ENCODE measurements at places on chromosomes 12 and 14.

GRCh38 chr12:68317047-68317667, 15.0 kb downstream of the MDM1 start:
- H3K36me3 ChIP-seq = peaks cover 31% of the 10 kb centered on the region
- no peak overlapping the region for H3K27ac ChIP-seq
- peaks cover 7% of the 10 kb centered on the region for H3K4me1 ChIP-seq
- peak; percentile 40 for DNase-seq

GRCh38 chr14:63513756-63514155, 29.4 kb downstream of the PPP2R5E start:
- peak overlapping the region; percentile 70 for H3K27ac ChIP-seq
- H3K4me1 ChIP-seq = peaks cover 17% of the 10 kb centered on the region
- H3K27me3 ChIP-seq = no peaks in the 10 kb centered on the region
- no peak overlapping the region for H3K4me3 ChIP-seq

- no peaks in the 10 kb centered on the region for H3K27me3 ChIP-seq
- peak within 1 kb of the TSS; percentile 92 for H3K27ac ChIP-seq
- peak within 1 kb of the TSS; percentile 63 for H3K4me3 ChIP-seq
- DNase-seq = peak; percentile 97
Observed at GRCh38 chr12:47819896-47820630, at the start of gene HDAC7. Gene HDAC7 (minus strand): TSS chr12:47819903. CDS start chr12:47819785, 118 bp downstream.

DNA sequence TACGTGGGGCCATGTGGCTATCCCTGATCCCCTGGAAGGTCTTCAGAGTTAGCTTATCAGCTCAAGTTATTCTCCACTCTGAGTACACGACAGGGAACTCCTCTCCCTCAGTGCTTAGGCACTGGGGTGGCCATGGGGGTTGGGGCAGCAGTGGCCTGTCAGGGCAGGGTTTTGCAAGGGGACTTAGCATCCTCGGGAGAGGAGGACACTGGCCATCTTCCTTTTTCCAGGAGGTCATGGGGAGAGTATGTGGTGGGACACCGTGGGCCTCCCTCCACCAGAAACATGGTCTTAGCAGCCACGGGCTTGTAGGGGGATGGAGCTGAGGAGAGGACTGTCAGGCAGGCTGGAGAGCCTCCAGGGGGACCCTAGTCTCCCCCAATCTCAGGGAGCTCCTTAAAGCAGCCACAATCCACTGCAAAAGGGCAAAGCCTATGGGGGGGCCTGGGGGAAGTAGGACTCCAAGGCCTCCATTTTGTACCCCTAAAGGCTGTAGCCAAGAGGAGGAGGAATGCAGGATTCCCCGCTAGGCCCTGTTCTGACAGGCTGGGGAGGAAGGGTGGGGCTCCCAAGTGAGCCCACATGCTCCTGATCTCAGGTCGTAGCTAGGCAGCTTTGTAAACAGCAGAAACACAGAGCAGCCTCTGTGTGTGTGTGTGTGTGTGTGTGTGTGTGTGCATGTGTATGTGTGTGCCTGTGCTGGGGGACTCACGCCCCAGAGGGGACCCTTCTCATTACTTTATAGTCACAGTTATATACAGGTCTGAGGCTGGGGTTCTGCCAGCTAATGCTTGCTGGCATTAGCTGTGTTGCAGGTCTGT, 36.6 kb downstream of the KRT80 start:
- H3K27ac ChIP-seq = no peak overlapping the region
- no peak for DNase-seq
- H3K4me3 ChIP-seq = no peak overlapping the region
- no peaks in the 10 kb centered on the region for H3K36me3 ChIP-seq
- H3K27me3 ChIP-seq = no peaks in the 10 kb centered on the region

GRCh38 chr12:27869567-27869966, 89.5 kb upstream of the MANSC4 start:
- no peak overlapping the region for H3K27ac ChIP-seq
- H3K36me3 ChIP-seq = no peaks in the 10 kb centered on the region
- peaks cover 28% of the 10 kb centered on the region for H3K4me1 ChIP-seq
- no peaks in the 10 kb centered on the region for H3K27me3 ChIP-seq

DNA sequence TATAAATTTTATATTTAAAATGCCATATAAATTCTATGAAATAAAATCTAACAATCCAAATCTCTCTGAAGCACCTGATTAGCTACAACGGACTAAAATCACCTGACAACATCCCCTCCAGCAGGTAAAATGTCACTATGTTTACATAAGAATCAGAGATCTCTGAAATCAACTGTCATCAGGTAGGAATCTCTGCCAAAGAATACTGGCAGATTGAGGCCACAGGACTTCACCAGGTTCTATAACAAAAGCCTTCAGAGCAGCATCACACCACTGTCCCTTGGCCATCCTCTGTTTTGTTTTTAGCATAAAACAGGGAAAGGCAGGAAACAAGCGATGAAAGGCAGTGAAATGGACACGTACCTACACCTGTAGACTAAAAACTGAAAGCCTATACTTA, 22.1 kb downstream of the FGD6 start:
- H3K27me3 ChIP-seq = no peaks in the 10 kb centered on the region
- H3K36me3 ChIP-seq = no peaks in the 10 kb centered on the region
- no peak overlapping the region for H3K4me3 ChIP-seq
- H3K4me1 ChIP-seq = peaks cover 5% of the 10 kb centered on the region
- H3K27ac ChIP-seq = no peak overlapping the region

- H3K27ac ChIP-seq = no peak overlapping the region
- no peaks in the 10 kb centered on the region for H3K36me3 ChIP-seq
- no peaks in the 10 kb centered on the region for H3K27me3 ChIP-seq
- DNase-seq = peak; percentile 77
- H3K4me3 ChIP-seq = no peak overlapping the region
Observed at GRCh38 chr14:103155010-103155409, 31.7 kb downstream of the TNFAIP2 start.

DNA sequence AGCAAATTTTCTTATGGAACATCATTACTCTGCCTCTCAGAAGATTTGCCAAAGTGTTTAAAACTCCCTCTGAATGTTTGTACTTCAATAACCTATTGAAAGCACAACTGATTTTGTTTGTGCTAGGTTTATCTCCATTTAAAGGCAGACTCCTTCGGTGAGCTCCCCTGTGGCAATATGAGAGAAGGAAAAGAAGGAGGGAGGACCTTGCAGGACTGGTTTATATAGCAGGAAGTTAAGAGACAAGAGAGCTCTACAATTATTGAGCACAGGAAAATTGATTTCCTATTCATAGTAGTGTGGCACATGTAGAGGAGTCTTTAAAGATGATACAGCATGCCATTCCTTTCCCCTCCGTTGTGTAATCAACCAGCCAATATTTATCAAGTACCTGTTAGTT, 75.5 kb downstream of the PDE3A start:
- H3K4me3 ChIP-seq = no peak overlapping the region
- H3K36me3 ChIP-seq = no peaks in the 10 kb centered on the region
- no peaks in the 10 kb centered on the region for H3K4me1 ChIP-seq
- no peaks in the 10 kb centered on the region for H3K27me3 ChIP-seq
- no peak for DNase-seq

DNA sequence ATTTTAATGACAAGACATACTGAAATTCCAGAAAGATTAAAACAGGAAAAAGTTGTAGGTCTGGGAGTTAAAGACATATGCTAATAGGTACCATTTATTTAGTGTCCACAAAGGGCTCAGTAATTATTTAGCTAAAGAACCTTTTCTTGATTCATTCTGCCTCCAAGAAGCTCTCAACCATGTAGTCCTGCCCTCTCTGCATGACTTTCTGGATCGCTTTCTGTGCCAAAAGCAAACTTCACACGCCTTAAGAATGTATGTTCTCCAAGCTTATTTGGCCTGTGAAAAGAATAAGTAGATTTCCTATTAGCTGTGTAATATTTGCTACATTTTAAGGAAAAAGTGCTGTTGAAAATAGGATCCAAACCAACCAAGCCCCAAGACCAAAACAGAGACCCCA, 291.7 kb downstream of the C12orf75 start:
- no peak overlapping the region for H3K27ac ChIP-seq
- no peaks in the 10 kb centered on the region for H3K4me1 ChIP-seq
- no peak for DNase-seq
- H3K36me3 ChIP-seq = no peaks in the 10 kb centered on the region
- H3K27me3 ChIP-seq = no peaks in the 10 kb centered on the region

- no peak for DNase-seq
- peaks cover 28% of the 10 kb centered on the region for H3K36me3 ChIP-seq
- H3K27ac ChIP-seq = no peak overlapping the region
- no peak overlapping the region for H3K4me3 ChIP-seq
- no peaks in the 10 kb centered on the region for H3K27me3 ChIP-seq
- H3K4me1 ChIP-seq = peaks cover 3% of the 10 kb centered on the region
Observed at GRCh38 chr14:95137164-95137803, 20.0 kb downstream of the DICER1 start.

GRCh38 chr12:75665216-75665615, 153.8 kb upstream of the KRR1 start:
- no peaks in the 10 kb centered on the region for H3K27me3 ChIP-seq
- no peak for DNase-seq
- no peaks in the 10 kb centered on the region for H3K4me1 ChIP-seq
- H3K36me3 ChIP-seq = no peaks in the 10 kb centered on the region
- peak overlapping the region; percentile 46 for H3K27ac ChIP-seq
- no peak overlapping the region for H3K4me3 ChIP-seq

DNA sequence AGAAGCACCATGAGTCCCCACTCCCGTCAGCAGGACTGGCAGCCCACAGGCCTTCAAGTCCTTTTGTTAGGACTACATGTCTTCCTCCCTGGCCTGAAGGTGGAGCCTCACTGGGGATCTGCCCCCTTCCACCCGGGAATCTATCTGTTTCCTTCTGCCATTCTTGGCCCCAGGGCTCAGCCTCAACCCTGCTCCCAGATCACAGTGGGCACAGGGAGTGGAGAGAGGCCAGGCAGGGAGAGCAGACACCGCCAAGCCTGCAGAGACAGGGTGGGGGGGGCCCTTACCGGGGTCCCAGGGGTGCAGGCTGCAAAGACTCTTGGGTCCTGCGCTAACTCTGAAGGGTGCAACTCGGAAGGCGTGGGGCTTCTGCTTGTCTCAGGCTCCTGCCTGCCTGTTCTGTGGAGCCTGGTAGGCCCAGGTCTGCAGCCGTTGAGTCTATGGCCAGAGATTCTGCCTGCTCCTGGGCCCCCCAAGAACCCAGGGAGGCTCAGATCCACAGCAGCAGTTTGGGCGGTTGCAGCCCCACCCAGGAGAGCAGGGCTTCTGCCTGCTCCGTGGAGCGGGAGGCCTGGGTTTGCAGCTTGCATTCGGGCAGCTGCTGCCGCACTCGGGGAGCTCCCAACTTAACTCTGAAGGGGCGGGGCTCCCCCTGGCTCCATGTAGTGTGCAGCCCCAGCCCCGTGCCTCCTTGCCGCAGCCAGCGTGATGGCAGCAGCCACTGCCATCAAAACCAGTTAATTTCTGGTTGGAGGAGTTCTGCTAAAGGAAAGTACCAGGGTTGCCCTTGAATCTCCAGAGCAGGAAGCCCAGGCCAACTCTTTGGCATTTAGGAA, 21.7 kb upstream of the PLBD1 start:
- H3K27me3 ChIP-seq = no peaks in the 10 kb centered on the region
- no peak for DNase-seq
- H3K27ac ChIP-seq = no peak overlapping the region
- no peak overlapping the region for H3K4me3 ChIP-seq
- no peaks in the 10 kb centered on the region for H3K36me3 ChIP-seq

- DNase-seq = peak; percentile 67
- peak overlapping the region; percentile 98 for H3K27ac ChIP-seq
- H3K27me3 ChIP-seq = no peaks in the 10 kb centered on the region
- peaks cover 7% of the 10 kb centered on the region for H3K36me3 ChIP-seq
- peak overlapping the region; percentile 81 for H3K4me3 ChIP-seq
Observed at GRCh38 chr14:21068521-21069387, 1.4 kb upstream of the ARHGEF40 start.

DNA sequence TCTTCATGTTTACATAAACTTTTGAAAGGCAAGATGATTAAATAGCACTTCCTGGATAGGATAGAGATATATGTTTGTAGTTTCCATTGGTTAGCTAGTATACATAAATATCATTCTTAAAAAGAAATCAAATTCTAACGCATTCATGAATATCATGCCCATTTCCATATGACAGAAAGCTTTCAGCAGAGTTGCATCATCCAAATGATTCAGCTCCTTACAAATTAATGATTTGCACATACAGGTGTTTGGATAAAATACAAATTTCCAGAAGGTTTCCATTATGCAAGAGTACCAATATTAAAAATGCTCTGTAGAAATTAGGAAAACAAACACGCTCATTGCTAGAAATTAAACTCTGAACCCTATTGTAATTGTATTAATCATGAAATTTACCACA, 264.4 kb downstream of the FOXG1 start:
- DNase-seq = no peak
- H3K27ac ChIP-seq = no peak overlapping the region
- no peak overlapping the region for H3K4me3 ChIP-seq
- H3K27me3 ChIP-seq = no peaks in the 10 kb centered on the region

GRCh38 chr14:85620947-85621346, 91.0 kb downstream of the FLRT2 start:
- H3K4me1 ChIP-seq = no peaks in the 10 kb centered on the region
- no peak for DNase-seq
- H3K4me3 ChIP-seq = no peak overlapping the region
- no peaks in the 10 kb centered on the region for H3K27me3 ChIP-seq
- H3K27ac ChIP-seq = no peak overlapping the region

DNA sequence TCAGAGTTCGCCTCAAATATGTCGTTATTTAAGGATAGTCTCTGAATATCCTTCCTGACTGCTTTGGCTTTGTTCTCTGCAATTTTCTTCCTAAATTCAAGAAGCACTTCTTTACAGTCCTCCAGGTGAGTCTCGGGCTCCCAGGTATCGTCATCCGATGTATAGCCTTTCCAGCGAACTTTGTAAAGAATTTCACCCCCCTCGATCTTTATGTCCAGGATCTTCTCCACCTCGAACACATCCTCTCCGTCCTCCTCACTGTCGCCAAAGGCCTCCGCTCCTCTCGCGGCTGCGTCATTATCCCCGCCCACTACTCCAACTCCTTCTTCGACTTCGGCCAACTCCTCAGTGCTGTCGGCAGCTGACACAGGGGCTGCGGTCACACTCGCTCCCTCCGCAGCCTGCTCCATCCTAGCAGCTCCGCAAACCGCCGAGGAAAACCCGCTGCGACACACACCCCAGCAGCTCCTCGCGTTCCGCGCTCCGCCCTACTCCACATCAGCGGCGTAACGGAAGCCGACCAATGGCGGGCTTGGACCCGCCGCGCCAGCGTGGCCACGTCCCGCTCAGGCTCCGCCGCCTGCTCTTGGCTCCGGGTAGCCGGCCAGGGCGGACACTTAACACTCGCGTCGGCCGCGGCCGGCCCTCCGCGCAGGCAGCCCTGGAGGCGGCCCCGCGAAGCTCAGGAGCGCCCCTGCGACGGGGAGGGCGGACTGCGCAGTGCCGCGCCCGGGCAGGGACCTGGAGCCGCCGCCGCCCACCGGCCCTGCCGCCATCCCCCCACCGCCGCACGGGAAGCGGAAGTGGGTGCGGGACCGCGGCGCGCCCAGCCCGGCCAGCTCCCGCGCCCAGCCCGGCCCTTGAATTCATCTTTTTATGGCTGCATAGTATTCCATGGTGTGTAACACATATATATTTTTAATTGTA, 4.1 kb downstream of the CD163L1 start:
- DNase-seq = peak; percentile 70
- H3K36me3 ChIP-seq = no peaks in the 10 kb centered on the region
- peak overlapping the region; percentile 50 for H3K4me3 ChIP-seq
- no peak overlapping the region for H3K27ac ChIP-seq
- no peaks in the 10 kb centered on the region for H3K4me1 ChIP-seq

GRCh38 chr12:94769047-94769420, 118.7 kb upstream of the TMCC3 start:
- peaks cover 6% of the 10 kb centered on the region for H3K4me1 ChIP-seq
- DNase-seq = no peak

All from SK-N-SH (cell line).